ENCODE measurements at places on chromosomes 5 and 9.
A peak's percentile ranks its signal among the peaks of the same experiment; 100 is the strongest.

DNA sequence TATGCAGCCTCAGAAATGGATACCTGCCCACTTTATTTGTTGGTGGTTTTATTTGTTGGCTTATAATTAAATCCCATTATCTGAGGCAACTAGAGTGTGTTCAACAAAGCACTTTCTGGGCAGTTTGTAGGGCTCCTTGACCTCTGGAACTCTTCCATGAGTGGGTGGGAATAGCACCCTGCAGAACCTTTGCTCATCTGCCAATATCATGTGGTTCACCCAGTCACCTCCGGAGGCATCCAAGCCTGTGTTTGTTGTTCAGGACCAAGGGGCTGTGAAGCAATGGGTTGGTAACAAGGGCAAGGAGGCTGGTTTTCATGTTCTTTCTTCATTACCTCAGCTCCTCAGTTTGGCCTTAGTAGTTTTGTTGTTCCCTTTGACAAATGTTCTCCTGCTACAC is 314.0 kb downstream of the NDUFS4 start:
- peak; percentile 13 for DNase-seq

- no peak for DNase-seq
These were observed 22.6 kb downstream of the CD180 start for GRCh38 chr5:67173959-67174358.

DNA sequence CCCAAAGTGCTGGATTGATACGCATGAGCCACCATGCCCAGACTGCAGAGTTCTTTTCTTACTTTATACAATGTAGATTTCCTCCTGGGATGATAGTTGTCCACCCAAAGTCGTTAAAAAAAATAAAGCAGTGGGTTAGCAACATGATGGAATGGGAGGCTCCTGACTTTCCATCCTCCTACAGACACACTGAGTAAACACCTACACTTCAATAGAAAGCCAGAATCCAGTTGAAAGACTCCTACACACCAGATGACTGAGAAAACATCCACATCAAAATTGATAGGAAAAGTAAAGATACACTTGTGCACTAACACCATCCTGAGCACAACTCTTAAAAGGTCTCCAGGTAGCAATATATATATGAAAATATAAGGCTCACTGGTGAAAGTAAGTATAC is 95.0 kb upstream of the TUT7 start:
- DNase-seq: no peak

DNA sequence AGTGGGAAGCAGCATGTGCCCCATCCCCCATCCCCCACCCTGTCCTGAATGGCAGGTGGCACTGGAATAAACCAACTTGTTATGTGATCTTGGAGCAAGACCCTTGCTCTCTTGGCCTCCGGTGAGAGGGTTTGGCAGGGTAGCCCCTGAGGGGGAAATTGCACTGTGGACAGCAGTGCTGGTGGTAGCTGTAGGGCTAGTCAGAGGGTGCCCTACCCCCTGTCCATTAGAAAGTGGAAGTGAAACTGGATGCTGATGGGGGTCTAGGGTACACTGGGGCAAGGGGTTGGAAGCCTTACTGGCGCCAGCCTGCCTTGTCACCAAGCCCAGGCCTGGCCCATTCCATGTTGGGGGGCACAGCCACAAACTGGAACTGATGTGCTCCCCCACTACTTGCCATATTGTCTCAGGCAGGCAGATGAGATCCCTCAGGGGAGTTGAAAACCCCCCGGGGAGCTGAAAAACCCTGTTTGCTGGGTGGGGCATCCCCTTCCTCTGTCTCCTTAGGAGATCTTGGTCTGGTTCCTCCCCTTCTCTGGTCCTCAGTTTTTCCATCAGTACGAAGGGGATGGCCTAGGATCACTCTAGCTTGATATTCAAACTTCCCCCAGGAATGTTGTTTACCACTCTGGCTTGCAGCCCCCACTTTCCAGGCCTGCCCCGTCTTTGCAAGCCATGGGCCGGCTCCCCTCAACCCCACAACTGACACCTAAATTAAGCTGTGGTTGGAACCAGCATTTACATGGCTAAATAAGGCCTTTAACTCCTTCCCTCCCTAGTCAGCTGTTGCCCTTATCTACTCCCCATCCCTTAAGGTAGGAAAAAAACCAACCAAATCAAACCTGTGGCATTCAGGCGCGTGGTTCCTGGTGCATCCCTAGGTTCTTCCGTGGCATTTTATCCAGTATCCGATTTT is 14.4 kb upstream of the SYNPO start:
- no peak for DNase-seq

DNA sequence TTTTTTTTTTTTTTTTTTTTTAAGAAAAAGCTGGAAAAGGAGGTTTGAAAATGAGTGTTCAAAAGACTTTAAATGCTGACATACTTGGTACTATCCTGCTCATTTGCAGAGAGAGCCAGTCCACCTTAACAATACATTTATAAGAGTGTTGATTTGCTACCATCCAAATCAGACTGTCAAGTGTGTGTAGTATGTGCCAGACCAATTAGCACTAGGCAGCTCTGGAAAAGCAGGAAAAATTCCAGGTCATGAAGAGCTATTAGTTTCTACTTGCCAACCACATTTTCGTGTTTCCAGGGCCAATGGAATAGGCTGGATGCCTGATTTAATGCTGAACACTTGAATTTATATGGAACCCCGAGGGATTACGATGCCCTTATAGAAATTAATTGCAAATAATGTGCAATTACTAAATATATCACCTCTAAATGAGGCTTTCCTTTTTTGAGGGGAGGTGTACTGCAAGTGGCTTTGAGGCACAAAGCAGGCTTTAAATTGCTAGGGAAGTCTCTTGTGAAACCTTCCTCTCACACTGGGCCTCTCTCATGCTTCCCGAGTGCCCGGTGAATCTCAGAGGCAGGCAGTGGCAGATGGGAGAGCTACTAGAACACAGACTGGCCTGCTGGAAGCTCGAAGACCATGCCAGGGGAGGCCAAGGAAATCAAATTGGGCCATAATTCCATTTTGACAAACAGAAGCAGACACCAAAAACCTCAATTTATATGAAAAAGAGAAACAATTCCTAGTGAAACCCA is 178.7 kb downstream of the PPP2R2B start:
- peak; percentile 18 for DNase-seq

DNA sequence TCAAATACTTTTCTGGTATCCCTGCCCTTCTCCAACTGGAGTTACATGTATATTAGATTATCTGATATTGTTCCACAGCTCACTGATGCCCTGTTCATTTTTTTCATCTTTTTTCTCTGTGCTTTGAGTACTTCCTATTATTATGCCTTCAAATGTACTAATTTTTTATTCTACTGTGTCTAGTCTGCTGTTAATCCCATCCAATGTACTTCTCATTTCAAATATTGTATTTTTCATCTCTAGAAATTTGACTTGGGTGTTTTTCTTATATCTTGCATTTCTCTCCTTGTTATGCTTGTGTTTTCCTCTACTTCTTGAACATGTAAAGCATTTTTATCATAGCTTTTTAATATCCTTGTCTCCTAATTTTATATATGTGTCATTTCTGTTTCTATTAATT is 41.6 kb upstream of the MYOT start:
- DNase-seq: no peak

DNA sequence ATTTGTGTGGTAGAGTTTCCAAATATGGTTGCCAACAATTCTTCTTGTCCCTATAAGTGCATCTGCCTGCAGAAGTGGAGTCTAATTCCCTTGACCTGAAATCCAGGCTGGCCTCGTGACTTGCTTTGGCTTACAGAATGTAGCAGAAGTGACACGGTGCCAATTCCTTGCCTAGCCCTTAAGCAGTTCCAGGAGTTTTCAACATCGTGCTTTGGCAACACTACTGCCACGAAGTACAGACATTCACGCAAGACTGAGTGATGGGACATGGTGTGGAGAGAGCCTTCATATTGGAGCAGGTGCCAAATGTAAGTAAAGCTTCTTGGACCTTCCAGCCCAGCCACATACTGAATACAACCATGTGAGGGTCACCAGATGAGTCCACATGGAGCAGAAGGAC is 92.9 kb upstream of the NEK6 start:
- DNase-seq: no peak

GRCh38 chr9:118609355-118610044 is 759.7 kb downstream of the BRINP1 start:
- no peak for DNase-seq

DNA sequence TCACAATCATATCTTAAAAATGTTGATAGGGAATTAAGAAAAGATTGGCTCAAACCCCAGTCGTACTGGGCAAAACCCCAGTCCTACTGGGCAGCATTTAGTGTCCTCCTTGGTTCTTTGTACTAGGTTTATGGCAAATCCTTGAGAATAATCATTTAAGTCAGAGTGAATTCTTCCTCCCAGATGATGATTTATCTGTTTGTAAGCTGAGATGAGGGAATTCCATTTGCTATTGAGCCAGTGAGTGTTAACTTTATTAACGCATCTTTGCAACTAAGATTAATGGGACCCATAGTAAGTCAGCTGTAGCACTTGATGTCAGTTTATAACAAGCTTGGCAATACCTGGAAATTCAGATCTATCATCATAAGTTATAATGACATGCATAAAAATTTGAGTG is 821.8 kb upstream of the DMAC1 start:
- no peak for DNase-seq

DNA sequence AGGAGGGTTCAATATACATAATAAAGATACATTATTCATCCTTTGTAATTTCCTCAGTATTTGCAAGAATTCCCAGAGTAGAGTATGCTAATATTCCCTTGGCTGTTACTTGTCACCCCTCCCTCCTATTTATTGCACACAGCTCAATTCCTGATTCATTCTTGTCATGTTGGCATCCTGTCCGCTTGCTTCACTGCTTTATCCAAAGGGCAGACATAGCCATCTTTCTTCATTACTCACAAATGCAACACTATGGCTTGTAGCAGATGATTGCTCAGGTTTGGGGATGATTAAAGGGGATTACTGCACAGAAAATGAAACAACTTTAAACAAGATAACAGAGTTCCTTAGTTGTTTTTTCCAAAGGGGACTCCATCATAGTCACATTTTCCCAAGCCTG is 1.2 kb upstream of the IL33 start:
- no peak for DNase-seq

DNA sequence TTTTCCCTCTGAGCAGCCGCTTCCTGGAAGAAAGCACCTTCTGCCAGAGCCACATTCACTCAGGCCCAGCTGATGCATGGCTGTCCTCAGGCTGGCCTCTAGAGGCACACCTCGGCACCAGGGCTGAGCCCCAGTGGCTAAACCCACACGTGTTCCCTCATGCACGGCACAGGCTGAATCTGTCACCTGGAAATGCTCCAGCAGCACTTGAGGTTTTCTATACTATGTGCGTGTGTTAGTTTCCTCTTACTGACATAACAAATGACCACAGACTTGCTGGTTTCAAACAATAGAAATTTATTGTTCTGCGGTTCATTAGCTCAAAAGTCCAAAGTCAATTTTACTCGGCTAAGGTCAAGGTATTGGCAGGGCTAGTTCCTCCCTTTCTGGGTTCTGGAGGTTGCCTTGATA is 141.4 kb downstream of the LRRC70 start:
- peak; percentile 36 for DNase-seq

DNA sequence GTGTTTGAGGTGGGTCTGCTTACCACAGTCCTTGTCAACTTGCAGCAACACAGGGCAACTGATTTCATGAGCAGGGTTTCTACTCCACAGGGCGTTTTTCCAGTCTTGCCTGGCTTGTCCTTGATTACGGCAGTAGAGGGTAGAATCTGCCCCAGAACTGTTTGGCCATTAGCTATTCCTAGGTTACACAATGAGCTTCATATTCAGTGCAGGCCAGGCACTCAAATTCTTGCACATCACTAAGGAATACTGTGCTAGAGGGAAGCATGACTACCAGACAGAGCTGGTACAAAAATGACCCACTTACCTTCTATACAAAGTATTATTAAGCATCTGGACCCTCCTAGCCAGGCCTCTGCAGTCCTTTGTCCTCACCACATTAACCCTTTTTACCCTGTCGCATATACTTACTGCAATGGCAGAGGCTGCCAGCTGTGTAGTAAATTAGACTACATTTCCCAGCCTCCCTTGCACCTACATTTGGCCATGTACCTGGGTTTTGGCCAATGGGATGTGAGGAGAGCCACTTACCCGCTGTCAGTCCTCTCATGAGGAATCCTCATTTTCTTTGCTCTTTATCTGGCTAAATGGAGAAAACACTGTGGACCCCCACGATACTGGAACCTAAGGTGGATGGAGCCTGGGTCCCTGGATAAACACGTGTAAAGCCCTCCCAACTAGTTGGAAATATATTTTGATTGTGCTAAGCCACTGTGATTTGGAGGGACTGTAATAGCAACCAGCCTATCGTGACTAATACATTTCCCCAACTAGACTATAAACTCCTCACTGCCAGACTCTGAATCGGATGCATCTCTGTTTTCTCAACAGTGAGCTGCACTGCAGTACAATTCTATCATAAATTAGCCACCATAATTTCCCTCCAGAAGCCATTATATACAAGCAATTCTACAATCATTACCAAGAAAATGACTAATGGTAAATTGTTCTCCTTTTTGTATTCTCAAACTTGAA is 218.7 kb downstream of the GLIS3 start:
- DNase-seq: no peak

DNA sequence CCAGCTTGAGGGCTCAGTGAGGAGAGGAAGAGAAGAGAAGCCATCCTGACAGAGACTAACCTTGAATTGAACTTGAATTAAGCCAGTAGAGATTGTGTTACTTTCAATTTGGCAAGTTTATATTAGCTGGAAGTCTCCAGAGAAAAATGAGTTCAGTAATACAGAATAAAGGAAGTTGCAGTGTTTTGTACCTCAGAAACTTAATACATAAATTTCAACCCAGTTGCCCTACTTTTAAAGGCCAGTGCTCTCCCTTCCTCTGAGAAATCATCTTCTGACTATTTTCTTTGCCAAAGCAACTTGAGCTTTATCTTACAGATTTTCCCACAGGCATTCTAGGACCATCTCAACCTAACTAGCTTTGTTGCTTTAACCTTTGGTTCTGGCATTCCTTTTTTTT is 231.0 kb upstream of the GAS1 start:
- no peak for DNase-seq

GRCh38 chr5:177987326-177987725 is 8.7 kb downstream of the PROP1 start:
- DNase-seq: no peak

Data from suppressor macrophage (primary cell).